ENCODE measurements at places on chromosomes 5 and 9. TPM values are rescaled to one million over a fixed set of nuclear protein-coding genes. Genes with fewer than 3 reads are reported as not detected.

DNA sequence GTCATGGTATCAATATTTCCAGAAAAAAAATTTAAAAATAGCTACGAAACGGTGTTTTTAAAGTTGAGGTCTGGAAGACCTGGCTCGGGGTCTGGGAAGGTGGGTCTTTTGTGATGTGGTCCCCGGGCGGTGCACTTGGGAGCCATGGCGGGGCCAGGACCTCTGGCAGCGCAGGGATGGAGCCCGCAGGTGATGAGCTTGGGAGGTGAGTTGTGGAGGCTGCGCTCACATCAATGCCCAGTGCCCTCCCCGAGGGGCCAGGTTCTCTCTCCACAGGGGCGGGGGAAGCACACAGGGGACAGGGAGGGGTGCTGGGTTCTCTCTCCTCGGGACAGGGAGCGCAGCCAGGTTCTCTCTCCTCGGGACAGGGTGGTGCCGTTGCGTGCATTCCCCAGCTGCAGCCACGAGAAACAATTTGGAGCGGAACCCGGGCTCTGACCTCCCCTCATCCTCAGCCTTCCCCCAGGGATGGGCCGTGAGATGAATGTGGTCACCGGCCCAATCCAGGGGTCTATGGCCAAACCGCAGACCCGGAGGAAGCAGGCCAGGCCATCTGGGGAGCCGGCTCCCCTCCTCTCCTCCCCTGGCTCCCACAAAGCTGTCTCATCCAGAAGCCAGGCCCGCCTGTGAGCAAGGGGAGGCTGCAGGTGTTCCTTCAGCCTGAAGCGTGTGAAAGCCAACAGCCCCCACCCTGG, 25.8 kb downstream of the DBH start:
- DNase-seq: no peak

- no peak for DNase-seq
Measured at GRCh38 chr5:161306351-161306995, 240.1 kb downstream of the GABRB2 start.

DNA sequence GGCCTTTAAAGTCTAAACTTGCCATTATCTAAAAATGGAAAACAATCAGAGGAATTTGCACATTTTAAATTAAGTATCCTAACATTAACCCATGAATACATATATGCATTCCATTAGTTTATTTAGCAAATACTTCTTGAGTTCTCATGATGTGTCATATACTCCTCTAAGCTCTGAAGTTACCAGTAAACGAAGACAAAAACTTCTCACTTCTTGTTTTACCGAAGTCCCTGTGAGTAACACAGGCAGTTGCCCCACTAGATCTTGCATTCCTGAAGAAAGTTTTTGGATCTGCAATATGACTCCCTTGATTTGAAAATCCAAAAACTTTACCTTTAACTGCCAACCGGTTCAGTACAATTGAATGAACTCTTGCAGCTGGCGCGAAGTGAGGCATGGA, 439.0 kb upstream of the MPDZ start:
- DNase-seq: peak; percentile 77

GRCh38 chr5:175436359-175436758, 7.6 kb downstream of the DRD1 start:
- no peak for DNase-seq

- DNase-seq: no peak
Measured at GRCh38 chr9:108105885-108106284, 616.3 kb upstream of the KLF4 start.

DNA sequence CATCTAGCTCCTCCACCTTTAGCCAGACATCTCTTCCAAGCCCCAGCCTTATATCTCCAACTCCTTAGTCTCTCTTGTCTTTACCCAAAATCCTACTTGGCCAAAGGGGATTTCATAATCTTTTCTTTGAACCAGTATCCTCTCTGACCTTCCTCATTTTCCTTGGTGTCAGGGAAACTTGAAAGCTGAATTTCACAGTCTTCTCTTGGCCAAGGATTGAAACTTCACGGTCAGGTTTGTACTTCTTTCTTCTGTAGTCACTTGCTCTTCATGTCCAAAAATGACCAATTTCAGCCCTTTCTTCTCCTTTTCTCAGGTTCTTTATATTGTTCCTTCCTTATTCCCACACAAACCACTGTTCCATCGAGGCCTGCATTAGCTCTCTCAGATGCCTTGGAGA, 473.7 kb upstream of the KLF4 start:
- no peak for DNase-seq

DNA sequence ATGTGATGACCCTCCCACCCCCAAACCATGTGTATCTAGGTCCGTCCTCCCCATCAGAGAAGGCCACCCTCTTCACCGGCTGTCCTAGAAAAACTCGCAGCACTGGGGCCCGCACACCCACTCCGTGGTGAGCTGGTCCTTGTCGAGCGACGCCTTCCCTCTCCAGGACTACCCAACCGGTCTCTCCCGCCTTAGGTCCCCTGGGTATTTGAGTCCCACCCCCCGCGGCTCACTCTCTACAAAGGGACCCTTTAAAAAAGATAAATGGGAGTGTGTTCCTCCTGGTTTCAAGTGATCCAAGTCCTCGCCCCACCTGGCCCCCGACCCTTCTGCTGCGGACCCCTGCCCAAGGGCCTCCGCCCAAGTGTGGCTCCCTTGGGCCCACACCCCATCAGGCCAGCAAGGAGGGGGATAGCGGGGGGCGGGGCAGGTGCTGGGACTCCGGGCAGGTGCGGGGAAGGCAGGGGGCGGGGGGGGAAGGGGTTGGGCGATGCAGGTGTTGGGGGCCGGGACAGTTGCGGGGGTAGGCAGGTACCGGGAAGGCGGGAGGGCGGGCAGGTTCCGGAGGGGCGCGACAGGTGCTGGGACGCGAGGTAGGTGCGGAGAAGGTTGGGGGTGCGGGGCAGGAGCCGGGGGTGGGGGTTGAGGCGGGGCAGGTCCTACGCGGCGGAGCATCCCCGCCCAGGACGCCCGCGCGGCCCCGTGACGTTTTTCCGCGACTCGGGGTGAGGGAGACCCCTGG, 970 bp upstream of the ARRDC1 start:
- DNase-seq: no peak

DNA sequence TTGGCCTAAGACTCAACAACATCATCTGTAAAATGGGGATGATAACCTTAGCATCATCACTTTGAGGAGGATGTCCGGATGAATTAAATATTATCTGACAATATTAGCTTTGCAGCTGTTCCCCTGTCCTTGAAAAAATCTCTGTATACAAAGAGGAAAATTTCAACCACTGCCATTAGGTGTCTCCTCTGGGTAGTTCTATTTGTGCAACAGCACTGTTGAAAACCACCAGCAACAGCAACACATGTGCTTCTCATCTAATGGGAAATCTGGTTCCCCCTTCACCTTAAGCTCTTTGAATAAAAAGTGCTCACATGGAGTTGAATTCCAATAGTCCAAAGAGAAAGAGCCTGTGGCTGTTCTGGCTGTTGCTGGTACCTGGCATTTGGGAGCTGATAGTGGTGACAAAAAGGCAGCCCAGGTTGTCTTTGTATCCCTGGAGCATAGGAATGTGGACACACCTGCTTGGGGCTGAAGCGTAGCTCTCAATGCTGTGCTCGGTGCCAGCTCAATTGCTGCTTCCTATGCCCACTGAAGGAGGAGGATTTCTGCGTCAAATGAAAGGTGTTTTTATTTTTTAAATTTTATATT, 322.1 kb upstream of the MSX2 start:
- no peak for DNase-seq

DNA sequence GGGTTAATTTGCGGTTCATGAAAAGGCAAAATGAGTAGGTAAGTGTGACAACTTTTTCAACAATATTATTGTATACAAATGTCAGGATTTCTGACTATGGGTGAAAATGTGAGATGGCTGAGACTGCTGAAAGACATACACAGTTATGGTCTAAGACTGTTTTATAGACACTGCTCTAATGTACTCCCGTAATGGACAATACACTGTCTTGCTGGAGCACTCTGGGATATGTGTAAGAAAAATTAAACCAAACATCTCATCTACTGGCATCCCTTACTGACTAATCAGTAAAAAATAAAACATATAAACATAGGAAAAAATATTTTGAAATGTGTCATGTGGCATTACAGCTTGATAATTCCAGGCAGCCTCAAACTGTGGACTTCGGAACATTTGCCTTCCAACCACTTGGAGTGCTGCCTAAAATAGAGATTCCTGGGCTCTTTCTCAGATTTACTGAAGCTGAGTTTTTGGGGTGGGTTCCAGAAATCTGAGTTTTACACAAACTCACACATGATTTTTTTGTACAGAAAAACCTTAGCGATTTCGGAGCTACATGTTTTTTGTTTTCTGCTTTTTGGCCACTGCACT, 233.9 kb upstream of the TBCA start:
- no peak for DNase-seq

DNA sequence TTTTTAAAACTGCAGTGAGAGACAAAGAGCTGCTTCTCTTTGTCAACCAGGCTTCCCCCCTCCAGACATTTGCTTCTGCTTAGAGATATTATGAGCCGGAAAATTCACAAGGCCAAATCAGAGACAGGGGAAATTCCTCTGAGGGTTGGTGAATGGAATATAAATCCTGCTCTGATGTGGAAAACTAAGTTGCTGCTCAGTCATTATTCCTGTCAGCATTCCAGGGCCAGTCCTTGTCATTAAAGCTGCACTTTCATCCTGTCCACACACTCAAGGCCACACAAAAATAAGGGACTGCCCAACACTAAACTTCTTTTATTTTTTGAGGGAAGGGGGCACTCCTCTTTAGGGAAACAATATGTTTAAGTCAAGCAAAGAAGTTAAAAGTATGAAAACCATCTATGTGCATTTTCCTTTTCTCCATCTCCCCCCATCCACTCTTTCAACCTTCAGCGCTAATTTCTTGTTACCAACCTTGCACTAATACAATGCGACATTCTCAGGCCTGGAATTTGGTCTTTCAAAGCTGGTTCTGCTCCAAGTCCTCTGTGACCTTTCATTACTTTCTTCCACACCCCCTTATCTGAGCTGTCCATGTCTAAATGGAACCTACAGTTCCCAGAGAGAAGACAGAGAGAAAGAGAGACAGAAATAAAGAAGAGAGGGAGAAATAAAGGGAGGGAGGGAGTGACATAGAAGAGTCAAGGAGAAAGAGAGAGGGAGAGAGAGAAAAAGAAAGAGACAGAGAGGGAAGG, 118.9 kb upstream of the S1PR3 start:
- DNase-seq: no peak

DNA sequence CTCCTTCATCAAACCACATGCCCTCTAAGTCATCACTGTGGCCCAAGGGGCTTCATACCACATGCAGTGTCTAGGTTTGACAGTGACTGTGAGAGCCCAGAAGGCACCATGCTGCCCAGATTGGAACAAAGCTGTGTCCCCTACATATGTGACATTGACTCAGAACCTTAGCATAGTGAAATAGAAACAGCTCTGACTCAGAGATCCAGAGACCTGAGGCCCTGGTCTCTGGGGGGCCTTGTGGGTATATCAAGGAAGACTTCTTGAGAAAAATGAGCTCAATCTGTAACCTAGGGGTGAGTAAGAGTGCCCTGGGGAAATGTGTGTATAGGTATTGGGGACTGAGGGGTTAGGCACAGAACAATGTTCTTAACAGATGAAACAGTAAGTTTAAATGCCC, 7.1 kb upstream of the ENTREP1 start:
- no peak for DNase-seq

DNA sequence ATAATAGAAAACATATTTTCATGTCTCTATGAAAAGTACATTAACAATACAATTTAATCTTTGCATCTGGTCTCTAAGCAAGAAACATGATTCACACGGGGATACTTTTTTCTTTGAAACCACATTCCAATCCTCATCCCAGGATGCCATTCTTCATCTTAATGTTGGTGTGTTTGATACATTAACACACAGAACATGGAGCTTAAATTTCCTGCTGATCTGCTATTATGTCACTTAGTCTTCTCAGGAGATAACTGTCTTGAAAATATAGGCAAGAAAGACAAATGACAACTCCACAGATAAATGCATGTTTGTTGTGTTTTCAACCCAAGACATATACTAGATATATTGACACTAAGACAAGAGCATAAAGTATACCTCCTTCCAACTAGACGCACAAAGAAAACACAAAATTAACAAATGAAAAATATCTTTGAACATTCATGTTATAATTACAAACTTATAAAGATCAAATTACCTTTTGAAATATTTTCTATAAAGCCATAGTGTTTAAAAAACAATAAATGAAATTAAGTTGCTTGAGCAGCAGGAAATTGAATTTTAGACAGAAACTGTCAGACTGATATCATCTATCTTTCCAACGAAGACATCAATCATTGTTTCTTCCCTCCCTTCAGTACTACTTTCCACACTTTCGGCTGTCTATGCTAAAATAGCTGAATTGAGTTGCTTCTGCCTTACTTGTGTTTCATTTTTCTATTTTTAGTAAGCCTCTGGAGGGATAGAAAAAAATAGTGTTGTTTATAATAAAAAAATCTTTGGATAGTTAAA, 1676.7 kb upstream of the CDH9 start:
- DNase-seq: no peak

- DNase-seq: peak; percentile 10
Measured at GRCh38 chr9:116716438-116716837, 29.3 kb downstream of the TRIM32 start.

GRCh38 chr5:154388842-154389241, 57.0 kb upstream of the SAP30L start:
- no peak for DNase-seq

DNA sequence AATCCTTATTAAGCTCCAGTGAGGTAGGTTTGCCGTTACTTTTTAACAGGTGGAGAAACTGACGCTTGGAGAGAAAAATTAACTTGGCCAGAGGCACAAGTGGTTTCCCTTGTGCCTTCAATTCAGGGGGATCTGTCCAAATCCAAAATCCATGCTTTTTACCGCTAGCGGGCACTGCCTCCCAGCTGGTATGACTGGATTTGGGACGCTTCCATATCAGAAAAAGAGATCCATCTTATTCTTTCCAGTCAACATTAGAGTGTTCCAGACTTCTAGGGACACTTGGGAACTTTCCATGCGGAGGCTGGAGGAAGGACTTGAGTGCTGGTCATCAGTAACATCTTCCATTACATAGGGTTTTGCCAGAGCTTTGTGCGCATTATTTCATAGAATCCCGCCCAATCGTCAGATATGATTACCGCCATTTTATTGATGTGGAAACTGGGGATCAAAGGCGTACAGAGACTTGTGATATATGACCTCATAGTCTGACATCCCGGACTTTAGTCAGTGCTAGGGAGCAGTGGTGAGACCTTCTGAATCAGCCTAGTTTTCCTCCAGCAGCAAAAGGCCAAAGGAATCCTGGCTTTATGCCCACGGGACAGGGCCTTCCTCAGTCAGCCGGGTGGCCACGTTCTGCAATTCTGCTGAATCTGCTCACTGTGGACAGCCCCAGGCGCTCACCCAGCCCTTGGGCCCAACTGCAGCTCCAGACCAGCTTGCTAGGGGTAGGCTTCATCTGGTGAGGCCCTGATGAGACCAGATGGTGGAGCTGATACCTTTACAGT, 1.1 kb upstream of the GNPDA1 start:
- peak; percentile 62 for DNase-seq

- no peak for DNase-seq
Measured at GRCh38 chr5:173800340-173800739, 87.8 kb upstream of the CPEB4 start.

RNF208 gene
- not detected for total RNA-seq

SLC46A2 gene
- not detected for total RNA-seq

CDC20B gene
- not detected for total RNA-seq

CAVIN4 gene
- total RNA-seq: 0.53 TPM

NDST1 gene
- total RNA-seq: 17.1 TPM

DRD1 gene
- not detected for total RNA-seq

Data from bronchial epithelial cell (primary cell).